ENCODE measurements at places on chromosomes 6 and 20. TPM values are rescaled to one million over a fixed set of nuclear protein-coding genes. Genes with fewer than 3 reads are reported as not detected.

MAP7 gene
- 20.8 TPM for total RNA-seq

SLC26A8 gene
- total RNA-seq = not detected

MLIP gene
- total RNA-seq = not detected

SCGN gene
- not detected for total RNA-seq

DNA sequence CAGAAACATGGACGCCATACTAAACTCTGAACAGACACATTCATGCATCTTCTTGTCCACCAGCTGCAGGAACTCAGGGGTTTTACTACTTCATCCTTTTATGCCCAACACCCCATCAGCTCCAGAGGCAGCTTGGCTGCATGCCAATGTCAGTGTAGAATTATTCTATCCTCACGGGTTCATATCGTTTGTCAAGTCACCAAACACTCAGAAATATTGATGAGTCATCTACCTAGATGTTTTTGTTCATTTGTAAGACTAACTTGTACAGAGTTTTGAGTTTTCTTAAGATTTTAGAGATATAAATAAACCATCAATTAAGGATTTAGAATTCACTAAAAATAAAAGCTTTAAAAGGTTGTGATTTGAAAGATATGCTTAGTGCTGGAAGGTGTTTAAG lies 590.7 kb upstream of the FLRT3 start:
- peak; percentile 63 for DNase-seq

GRCh38 chr20:22791877-22792525 lies 207.6 kb upstream of the FOXA2 start:
- DNase-seq = peak; percentile 64

- DNase-seq = no peak
Measured at GRCh38 chr6:42781546-42781795, 381 bp upstream of the BICRAL start.

GRCh38 chr6:42522036-42522435 lies 41.8 kb upstream of the UBR2 start:
- no peak for DNase-seq

DNA sequence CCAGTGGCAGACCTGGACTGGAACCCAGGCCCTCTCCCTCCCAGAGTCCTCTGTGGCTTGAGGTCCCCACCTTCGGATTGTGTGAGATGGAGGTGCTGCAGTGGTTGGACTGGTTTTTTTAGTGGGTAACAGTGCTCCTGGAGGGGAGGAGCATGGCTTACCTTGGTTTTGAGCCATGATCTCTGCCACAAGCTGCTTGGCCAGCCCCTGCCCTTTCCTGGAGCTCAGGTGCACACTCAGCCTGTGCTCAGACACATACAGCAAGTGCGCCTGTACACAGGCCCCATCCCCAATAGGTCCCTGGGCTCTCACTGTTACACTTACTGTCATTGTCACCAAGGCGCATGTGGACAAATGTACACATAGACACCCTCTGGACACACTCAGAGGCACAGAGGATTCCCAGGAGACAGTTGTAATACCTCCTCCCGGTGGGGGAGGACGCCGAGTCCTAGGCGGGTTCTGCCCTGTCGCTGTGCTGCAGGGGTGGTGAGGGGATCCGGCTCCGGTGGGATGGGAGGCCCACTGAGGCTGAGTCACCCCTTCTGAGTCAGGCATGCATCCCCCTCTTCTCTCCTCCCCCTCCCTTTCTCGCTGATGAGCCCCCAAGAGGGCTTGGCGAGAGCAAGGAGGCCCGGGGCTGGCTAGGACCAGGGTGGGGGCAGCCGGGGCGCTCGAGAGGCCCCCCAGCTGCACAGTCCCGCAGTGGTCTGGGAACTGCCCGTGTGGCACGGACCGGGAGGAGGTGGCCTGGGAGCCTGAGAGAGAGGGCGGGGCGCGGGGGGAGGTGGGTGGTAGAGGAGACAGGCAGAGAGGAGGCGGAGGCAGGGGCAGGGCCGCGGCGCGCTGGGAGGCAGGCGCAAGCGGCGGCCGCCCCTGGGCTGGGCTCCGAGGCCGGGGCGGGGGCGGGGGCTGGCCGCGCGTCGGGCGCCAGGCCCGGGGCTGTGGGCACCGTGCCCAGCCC lies 522 bp upstream of the EPB41L1 start:
- no peak for DNase-seq
